Stimulated activated naive CD8-positive, alpha-beta T cell treated with anti-CD3 and anti-CD28 coated beads, Interleukin-15, Interleukin-2, amounts not matched to agents 100 U/mL and 50 U/mL, for 24 hours (primary cell): ENCODE measurements at places on chromosomes 7 and 10.

DNA sequence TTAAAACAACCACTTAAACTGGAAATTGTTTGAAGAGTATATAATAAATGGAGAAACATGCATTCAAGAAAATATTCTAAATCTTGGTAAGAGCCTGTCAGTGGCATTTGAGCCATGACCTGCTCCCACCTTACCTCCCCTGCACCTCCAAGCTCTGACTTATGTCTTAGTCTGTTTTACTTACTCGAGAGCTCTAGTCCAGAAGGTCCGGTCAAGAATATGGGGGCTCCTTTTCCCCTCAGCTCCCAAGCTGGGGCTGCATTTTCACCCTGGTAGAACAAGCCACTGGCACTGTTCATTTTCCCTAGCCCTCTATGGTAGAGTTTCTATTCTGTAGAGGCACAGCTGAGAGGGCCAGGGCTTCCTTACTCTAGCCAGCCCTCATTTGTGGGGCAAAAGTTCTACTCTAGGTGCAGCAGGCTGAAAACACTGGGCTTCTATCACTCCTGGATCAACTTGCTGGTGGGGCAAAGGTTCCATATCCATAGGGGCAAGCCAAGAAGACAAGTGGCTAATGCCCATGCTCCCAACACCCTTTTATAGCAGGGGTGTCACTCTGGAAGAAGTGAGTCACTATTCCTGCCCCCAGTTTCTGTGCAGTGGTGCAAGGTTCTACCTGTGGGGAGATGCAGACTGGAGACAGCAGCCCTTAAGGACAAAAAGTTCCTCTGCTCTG lies 40.6 kb downstream of the ZNF438 start:
- DNase-seq: no peak

DNA sequence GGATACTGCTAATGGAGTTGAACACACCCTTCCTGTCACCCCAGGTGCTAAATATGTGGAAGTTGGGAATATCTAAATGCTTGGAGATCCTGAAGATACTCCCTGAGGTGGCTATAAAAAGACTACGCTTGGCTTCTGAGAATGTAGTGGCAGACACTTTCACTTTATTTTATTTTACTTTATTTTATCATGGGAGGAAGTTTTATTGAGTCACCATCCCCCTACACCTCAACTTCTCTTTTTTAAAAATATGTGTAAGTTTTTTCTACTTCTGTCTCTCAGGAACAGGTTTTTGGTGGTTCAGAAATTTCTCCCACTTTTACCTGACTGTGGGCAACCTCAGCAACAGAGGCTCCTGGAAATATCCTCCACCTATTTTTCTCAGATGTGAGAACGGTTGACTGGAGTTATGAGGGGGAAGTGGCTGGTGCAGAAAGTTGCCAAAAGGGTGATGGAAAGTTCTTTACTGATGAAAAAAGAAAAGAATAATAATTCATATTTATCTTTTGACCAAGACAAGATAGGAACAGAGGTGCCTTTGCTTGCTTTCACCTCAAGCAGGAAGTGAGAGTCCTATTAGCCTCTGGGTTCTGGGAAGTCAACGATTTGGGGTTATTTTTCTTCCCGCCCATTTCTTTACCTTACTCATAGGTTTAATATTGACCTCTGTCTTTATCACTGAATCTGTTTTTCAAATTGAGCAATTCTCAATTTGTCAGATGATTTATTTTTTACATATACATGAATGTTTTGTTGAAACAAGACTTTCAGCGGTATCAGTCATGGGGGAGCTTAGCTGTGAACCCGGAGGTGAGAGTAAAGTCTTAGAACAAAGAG lies 103.6 kb downstream of the AHR start:
- no peak for DNase-seq

DNA sequence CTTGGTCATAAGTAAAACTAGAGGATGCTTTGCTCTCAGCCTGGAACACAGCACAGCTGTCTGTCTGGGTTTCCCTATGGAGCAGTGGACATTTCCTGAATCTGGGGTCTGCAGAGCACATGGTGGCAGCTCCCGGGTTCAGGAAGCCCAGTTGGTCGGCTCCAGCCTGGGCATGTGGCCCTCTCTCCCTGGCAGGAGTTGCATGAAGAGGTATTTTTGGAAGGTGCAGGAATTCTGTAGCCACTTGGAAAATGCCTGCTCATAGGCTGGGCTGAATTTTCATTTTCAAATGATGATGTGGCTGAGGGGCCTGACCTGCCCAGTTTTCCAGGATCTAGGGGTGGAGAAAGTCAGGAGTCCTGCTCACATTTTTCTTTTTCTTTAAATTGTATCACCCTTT lies 6.7 kb upstream of the TPST1 start:
- DNase-seq: no peak

DNA sequence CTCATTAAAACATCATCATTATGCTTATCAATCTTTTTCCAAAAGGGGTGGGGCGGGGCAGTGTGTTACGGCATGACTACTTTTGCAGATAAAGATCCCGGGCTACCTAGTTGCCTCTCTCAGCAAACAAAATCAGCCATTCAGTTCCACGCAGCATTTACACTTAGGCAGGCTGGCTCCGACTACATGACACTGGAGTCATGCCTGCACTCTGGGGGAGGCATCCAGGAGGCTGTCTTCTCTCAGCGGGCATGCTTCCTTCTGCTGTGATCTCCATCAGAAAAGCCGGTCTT lies 193.9 kb upstream of the TCF7L2 start:
- DNase-seq: no peak

- DNase-seq: no peak
Observed at GRCh38 chr10:17576768-17577167, 40.4 kb downstream of the HACD1 start.

GRCh38 chr7:99827040-99827778 lies 604 bp upstream of the CYP3A43 start:
- DNase-seq: no peak
